ENCODE measurements at places on chromosomes 1 and 21.
A peak's percentile ranks its signal among the peaks of the same experiment; 100 is the strongest.

- DNase-seq, result no peak
Measured at GRCh38 chr1:183129921-183130690, 56.0 kb upstream of the LAMC2 start.

DNA sequence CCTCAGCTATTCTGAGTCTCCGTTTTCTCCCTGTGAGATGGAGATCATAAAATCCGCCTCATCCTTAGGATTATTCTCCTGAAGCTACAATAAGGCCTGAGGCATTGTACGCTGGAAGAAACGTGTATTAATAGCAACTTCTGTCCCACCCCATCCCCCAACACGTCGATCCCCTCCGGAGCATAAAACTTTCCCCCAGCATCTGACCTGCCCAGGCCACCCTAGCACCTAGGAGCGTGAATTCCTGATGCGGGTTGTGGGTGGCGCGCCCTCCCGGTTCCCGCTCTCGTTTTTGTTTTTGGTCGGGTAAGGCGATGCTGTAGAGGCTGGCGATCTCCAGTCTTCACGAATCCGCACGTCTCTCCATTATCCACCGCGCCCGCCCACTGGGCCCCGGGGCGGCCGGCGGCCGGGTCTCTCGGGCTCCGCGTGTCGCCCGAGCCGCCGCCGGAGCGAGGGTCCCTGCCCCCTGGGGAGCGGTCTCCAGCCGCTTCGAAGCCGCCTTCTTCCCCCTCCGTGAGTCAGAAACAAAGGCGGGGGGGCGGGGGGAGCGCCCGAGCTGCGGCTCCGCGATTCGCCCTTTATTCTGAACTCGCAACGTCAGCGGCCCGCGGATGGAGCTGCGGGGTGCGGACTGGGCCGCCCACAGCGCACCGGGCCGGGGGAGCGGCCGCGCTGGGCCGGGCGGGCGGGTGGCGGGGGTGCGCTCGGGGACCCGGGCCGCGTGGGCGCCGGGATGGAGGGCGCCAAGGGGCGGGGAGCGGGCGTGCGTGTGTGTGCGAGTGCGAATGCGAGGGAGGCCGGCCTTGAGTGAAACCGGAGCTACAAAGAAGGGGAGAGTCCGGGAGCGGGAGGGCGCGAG lies at the start of gene PLEKHO1:
Gene PLEKHO1, plus strand, starts transcription at position 646 of the 862 bp plus-strand sequence. CDS start 342 bp downstream, outside the sequence.
- DNase-seq, result peak; percentile 96

GRCh38 chr21:36437745-36438128 lies 42.2 kb downstream of the CLDN14 start:
- DNase-seq, result no peak

DNA sequence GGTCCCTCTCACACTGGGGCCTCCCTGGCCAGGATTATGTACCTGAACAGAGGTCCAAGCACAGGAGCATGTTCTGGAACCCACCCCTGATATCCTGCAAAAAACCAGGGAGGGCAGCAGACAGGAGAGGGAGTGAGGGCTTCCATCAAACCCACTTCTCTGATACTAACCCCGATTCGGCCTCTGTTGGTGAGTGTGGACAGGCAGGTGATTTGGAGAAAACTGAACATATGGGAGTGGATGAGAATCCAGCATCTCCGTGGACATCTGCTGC lies 215.3 kb downstream of the MATN1 start:
- DNase-seq, result no peak

Measured in ascending aorta (tissue), 2 donors.